ENCODE measurements at places on chromosomes 11 and 22.

DNA sequence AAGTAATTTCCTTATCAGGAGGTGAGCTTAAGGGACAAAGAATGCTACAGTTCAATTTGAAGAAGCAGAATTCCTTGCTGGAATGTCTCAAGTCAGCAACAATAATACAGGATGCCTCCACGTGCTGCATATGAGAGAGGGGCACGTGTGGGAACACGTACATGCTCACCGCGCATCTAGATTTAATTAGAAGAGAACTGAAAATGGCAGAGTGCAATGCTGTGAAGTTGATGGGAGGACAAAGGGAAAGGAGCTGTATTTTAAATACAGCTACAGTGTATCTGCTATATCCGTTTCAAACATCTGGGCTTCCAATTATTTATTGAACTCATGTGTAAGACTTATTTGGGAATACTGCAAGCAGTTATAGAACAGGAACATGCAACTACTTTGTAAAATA is 328.7 kb downstream of the SOX6 start:
- no peak for DNase-seq

- DNase-seq: no peak
Measured at GRCh38 chr11:130550150-130550549, 101.7 kb downstream of the ADAMTS15 start.

DNA sequence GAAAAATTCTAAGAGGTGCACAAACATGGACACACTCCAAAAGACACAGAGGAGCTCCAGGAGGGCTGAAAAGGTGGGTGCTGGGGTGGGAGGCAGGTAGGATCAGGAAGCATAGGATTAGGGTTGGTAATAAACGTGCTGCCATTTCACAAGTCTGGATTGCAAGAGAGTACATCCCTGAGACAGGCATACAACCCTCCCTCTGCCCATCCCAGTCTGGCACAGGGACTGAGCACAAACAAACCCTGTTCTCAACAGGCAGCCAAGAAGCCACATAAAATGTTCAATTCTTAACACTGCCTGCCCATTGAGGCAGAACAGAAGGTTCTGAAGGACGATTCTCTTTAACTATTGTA is 18.5 kb downstream of the SLC35F2 start:
- DNase-seq: no peak

- no peak for DNase-seq
Measured at GRCh38 chr11:115919341-115920091, 415.3 kb upstream of the CADM1 start.

DNA sequence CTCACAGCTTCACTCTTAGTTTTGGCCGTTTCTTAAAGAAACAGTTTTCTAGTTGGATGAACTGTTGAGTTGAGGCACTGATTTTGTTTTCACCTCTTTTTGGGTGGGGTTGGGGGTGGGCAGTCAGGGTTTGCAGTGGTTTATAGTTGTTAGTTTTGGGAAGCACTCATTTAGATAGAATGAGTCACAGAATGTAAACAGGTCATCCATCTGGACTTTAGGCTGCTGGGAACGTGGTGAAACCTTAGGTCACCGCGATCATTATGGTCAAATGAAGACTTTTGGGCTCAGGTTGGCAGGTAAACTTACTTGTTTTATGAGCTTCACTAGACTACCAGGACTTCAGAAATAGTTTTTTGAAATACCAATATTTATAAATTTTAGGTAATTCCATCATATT is 48.4 kb downstream of the CSTPP1 start:
- DNase-seq: no peak

- no peak for DNase-seq
Measured at GRCh38 chr11:116498161-116498560, 274.6 kb downstream of the BUD13 start.

- DNase-seq: no peak
Measured at GRCh38 chr11:123265951-123266350, 70.9 kb upstream of the CLMP start.

DNA sequence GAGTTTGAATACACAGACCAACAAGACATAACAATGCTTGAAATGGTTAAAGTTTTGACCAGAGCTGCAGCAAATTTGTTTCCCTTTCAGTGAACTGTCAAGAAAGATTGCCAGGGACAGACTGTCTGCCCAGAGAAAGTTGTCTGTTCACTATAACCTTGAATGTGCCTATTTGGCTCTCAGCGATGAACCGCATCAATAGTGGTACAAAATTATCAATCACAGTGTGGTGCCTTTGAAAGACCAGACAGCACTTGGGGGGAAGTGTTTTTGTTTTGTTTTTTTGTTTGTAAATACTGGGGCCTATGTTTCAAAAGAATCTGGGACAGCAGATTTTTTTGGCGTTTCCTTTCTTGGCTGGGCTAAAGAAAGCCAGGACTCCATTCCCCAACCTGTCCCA is 123.1 kb downstream of the CD44 start:
- DNase-seq: no peak

- peak; percentile 60 for DNase-seq
Measured at GRCh38 chr11:64849598-64850356, 5.3 kb upstream of the CDC42BPG start.

- DNase-seq: no peak
Measured at GRCh38 chr11:1564535-1565172, 7.4 kb downstream of the DUSP8 start.

- DNase-seq: no peak
Measured at GRCh38 chr11:27473017-27473406, 422 bp upstream of the LGR4 start.

- no peak for DNase-seq
Measured at GRCh38 chr22:30212363-30212995, 34.1 kb downstream of the LIF start.

DNA sequence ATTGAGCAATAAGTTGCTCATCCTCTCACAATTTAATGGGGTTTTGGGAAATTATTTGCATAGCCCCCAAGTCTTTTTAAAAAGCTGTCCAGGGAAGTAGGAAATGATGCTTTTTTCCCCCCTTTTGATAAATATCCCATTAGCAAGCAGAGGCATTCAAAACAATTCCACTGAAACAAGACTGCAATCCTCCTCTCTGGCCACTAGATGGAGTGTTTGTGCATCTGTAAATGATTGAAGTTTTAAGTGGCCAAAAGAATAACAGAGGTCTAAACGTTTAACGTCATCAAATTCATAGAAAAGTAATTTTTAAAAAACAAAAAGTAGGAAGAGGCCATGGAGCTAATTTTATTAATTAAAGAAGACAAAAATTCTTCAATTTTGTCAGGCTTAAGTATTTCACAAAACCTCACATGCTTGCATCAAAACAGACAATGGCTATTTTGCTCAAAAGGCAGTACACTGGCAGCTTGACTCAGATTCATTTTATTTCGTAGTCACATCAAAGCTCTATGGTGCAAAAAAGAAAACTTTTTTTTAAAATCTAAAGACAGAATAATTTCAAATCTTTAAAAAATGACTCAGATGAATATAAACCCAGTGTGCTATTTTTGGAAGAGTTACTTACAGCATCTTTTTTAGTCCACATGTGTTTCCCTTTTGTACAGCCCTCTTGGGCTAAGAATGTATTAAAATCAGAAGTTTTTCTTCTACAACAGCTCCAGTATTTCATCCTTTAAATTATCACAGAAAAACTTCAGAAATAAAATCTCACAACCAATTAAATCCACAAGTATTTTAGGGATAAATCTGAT is 17.8 kb downstream of the CHORDC1 start:
- peak; percentile 13 for DNase-seq

GRCh38 chr11:18012122-18012905 is 533 bp downstream of the SERGEF start:
- DNase-seq: no peak

DNA sequence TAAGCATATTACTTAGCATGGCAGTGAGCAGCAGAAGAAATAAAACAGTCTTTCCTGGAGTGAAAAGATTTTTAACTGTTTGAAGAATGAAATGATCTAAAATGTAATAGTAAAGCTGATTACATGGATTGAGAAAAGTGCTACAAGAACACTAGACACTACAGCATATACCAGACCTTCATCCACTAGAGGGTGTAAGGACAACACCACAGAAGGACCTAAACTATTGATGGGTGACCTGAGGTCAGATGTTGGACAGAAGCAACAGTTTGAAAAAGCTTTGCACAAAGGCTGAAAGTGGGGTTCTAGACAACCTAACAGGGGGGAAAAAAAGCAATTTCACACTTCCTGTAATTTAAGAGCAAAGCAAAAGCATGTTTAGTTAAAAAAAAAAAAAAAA is 97.7 kb downstream of the RBFOX2 start:
- peak; percentile 23 for DNase-seq

DNA sequence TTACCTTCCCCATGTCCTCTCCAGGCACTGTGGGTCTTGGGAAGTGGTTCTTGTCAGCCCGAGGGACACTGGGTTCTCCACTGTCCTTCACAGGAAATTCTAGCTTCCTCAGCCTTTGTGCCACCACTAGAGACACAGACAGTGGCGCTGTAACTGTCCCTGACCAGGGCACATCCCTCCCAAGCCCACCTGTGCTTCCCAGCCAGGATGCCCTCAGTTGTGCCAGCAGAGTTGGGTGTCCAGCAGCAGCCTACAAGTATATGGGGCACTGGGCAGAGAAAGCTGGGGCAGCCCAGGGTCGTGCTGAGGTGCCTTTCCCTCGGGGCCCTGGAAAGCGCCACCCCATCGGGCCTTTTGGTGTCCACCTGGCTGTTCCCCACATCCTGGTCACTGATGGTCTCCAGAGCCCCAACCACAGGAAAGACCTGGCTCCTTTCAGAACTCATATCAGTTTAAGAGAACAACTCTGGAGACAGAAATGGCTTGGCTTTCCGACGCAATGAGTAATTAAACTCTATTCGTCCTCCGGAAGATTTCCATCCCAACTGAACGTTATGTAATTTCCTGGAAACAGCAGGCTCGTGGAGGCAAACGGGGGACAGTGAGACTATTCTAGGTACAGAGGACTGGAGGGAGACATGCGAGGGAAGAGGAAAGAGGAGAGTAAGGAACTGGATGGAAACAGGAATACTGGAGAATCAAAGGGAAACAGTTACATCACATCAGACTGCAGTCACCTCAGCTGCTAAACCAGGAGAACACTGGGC is 28.6 kb downstream of the PPP2R1B start:
- DNase-seq: no peak

GRCh38 chr11:59289356-59290181 is 69.1 kb upstream of the OR5AN1 start:
- no peak for DNase-seq

DNA sequence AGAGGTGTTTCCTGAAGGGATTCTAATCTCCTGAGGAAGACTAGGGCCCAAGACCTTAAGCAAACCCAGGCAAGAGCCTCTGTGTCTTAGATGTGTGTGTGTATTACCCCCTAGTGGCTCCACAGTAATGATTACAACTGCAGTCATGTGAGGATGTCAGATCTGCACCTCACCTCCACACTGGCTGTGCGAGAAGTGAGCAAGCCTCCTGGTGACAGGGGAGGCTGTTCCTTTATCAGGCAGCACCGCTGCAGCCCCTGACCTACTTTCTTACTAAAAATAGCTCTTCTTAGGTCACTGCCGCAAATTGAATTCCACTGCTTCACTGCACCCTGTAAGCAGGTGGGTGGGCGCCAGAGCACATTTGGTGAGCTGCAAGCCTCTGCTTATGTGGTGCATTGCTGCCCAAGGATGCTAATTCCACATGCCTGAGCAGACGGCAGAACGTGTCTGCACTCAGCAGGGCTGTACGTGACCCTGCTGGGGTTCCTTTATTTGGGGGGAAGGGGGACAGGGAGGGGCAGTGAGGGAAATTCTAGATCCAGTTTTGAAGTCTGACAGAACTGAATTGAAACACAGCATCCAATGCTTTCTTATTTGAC is 112.4 kb downstream of the KCNC1 start:
- peak; percentile 15 for DNase-seq

GRCh38 chr11:47216121-47216798 is 1.5 kb downstream of the DDB2 start:
- peak; percentile 39 for DNase-seq

DNA sequence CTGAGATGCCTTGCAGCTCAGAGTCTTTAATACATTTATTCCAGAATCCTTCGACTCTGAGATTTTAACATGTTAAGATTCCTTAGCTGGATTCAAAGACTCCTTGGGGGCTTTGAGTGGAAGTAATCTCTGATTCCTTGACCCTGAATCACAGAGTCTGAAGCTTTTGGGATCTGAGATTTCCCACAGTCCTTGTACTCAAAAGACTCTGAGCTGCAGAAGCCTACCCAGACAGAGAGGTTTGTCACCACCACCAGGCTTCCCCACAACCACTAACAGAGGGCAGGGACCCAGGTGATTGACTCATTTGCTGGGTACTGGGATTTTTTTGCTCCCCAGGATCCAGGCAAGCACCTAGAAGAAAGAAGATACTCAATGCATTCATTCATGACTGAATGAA is 1.4 kb upstream of the SERPINH1 start:
- no peak for DNase-seq

- DNase-seq: no peak
Measured at GRCh38 chr11:8930456-8931175, 2.1 kb downstream of the C11orf16 start.
